ENCODE measurements at places on chromosomes 11 and 22.

DNA sequence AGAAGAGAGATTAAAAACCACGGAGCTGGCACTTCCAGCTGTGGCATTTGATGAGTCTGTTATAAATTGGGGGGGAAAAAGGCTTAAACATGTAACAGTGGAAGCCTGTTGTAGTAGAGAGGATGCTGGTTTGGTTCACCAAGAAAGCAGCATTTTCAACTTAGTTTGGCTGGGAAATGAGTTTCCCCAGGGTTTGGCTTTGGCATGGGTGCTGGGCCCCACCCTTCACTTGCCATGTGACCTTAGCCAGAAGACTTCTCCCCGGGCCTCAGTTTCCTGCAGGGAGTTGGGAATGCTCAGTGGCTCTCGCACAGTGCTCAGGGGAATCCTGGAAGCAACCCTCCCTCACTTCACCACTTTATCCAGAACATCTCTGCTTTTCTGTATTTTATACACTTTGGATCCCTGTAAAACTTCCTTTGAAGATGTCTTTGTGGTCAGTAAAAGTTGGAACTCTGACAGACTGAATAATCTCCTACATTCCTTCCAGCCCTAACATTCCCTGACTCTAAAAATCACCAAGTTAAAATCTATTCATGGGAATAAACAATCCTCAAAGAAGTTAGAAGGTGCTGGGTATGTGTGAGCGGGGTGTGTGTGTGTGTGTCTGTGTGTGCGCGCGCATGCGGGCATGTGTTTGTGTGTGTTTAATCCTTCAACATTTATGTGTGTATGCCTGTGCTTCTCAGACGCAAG lies 166.0 kb downstream of the TENM4 start:
- no peak for DNase-seq

- no peak for DNase-seq
Measured at GRCh38 chr11:90822996-90823395, 600.1 kb upstream of the CHORDC1 start.

- DNase-seq: peak; percentile 92
Measured at GRCh38 chr11:35082321-35083180, 56.4 kb upstream of the CD44 start.

- no peak for DNase-seq
Measured at GRCh38 chr22:24391836-24392217, 35.6 kb upstream of the ADORA2A start.

DNA sequence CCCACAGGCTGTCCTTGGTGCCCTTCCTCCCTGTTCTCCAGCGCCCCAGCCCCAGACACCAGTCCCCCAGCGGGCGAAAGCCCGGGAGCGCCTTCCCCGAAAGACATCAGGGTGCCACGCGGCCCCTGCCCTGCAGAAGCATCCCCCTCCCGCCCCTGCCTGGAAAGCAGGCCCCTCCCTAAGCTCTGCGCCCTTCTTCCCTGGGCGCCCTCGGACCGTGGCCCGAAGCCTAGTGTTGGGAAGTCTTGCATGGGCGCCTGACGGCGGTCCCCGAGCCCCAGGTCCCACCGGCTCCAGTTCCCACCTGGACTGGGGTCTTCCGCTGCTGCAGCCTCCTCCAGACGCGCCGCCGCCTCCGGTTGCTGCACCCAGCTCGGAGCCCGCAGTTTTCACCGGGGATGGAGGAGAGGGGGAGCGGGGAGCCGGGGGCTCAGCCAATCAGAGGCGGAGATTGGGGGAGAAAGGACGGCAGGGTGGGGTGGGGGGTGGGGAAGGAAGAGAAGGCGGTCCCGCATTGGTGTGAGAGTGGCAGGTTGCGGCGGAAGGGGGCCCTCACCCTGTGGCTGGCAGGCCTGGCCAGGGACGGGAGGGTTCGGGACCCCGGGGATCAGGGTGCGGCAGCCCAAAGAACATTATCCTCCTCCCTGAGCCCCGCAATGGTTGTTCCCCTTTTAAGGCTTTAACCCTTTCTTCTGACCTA lies at the start of gene THY1:
Gene THY1, minus strand, starts transcription at position 364 of the 700 bp plus-strand sequence. CDS start 2,267 bp downstream, outside the sequence.
- DNase-seq: peak; percentile 20

DNA sequence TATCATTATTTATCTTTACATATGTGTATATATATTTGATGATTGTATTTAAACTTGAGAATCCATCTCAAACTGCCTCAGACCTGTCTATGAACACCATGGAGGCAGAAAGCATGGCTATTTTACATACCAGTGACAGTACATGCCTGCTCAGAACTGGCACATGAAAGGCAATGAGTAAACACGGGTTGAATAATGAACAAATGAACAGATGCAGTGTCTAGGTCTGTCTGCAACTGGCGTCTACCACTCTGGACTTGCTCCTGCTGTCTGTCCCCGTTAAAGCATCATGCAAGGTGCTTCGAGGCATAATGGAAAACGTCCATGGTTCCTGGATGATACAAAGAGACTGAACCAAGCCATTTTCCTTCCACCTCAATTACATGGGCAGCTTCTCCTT lies 271.6 kb upstream of the NARS2 start:
- no peak for DNase-seq

GRCh38 chr11:128235426-128235825 lies 351.9 kb downstream of the ETS1 start:
- DNase-seq: no peak

GRCh38 chr11:27427183-27427980 lies 45.2 kb downstream of the LGR4 start:
- DNase-seq: peak; percentile 42

- no peak for DNase-seq
Measured at GRCh38 chr11:126514061-126514693, 158.7 kb downstream of the ST3GAL4 start.

DNA sequence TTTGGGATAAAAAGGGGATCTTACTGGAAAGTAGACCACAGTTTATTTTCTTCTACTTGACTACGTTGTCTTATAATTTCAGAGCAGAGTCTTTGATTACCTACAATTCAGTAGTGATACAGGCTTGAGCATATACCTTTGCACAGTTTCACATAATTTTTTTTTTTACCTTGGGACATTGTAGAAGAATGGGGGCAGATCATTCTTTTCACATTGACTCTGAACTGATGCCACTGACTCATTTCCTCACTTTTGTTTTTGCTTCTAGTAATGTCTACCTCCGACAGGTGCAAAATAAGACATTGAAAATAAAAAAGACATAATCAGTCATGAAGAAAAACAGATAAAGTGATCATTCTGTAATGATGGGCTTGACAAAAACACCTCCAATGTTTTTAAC lies 688.3 kb upstream of the CHORDC1 start:
- no peak for DNase-seq

- DNase-seq: no peak
Measured at GRCh38 chr11:116605543-116606459, 167.0 kb downstream of the BUD13 start.

- DNase-seq: no peak
Measured at GRCh38 chr22:45451972-45452371, 38.5 kb downstream of the RIBC2 start.

- DNase-seq: no peak
Measured at GRCh38 chr22:27310966-27311697, 490.4 kb downstream of the MN1 start.

GRCh38 chr11:12922980-12923507 lies 86.1 kb upstream of the RASSF10 start:
- DNase-seq: no peak

DNA sequence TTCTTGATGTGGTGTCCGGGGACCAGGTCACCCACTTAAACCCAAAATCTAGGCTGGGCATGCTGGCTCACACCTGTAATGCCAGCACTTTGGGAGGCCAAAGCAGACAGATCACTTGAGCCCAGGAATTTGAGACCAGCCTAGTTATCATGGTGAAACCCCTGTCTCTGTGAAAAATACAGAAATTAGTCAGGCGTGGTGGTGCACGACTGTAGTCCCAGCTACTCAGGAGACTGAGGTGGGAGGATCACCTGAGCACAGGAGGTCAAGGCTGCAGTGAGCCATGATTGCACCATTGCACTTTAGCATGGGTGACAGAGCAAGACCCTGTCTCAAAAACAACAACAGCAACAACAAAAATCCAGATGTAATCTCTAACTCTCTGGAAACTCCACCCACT lies 30.3 kb upstream of the FJX1 start:
- no peak for DNase-seq

- DNase-seq: peak; percentile 49
Measured at GRCh38 chr11:104772806-104773241, 125.4 kb downstream of the CASP12 start.

GRCh38 chr11:7611411-7611810 lies 61.9 kb downstream of the CYB5R2 start:
- no peak for DNase-seq

DNA sequence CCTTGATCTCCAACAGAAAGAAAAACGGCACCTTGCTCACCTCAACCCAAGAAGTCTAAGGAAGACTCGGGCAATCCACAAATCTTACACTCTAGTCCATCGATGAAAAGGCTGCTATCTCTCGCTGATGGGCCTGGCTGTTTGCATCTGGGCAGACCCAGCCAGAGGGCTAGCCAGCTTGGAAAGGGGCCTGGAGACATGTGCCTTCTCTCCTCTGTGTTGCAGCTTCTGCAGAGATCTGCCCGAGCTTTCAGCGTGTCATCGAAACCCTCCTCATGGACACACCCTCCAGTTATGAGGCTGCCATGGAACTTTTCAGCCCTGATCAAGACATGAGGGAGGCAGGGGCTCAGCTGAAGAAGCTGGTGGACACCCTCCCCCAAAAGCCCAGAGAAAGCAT lies 3.2 kb downstream of the SCGB1A1 start:
- DNase-seq: no peak

DNA sequence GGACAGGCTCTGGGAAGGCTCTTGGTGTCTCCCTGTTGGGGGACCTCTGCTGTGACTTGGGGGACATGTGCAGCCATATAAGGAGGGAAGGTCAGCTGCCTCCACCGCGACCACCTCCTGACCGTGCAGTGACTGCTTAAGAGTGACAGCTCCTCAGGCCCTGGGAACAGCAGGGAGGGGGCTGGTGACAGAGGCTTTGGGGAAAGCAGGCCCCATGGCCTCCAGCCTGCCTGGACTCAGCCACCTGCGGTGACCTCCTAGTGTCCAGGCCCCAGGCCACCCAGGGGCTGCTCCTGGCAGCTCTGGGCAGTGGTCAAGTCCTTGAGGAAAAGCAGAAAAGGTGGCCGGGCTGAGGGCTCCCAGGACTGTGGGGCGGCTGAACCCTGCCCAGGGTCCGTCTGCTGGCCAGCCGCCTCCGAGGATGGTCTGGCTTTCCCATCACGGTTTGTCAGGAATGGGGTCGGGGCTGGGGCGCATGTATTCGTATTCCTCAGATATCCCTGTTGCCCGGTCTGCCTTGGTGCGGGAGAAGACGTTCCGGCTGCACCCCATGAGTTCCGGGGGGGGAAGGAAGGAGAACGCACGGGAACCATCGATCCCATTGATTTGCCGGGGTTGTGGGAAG lies 96.8 kb downstream of the WNT7B start:
- DNase-seq: no peak

GRCh38 chr11:48216510-48216909 lies at the start of gene OR4B1:
Gene OR4B1, plus strand, starts transcription at chr11:48216810. Its CDS starts 0 bp downstream, at chr11:48216810.
- DNase-seq: no peak

GRCh38 chr11:42251984-42252383 lies 792.5 kb upstream of the LRRC4C start:
- no peak for DNase-seq

DNA sequence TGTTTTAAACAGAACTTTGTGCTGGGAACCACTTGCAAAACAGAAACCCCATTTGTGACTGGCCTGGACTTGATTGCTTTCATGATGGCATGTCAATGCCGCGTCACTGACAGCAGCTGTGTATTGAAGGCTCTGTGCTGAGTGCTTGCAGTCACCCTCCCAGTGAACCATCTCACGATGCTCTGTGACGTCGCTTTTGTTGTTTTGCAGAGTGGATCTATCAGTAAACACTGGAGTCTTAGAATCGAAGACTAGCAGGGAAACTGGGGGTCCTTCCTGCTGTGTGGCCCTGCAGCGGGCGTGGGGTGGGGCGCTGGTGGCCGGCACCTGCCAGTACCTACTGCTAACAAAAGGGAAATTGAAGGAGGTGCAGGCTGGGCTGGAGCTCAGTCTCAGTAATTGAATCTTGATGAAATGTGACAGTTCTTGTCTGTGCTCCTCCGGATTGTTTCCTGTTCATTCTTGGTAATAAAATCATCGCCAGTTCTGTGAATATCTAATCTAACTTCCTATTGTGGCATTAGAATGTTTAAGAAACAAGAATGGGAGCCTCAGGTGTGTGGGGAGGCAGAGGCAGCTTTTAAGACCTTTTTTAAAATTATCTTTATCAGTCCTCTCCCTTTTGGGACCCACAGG lies 50.5 kb upstream of the PARVG start:
- DNase-seq: no peak

DNA sequence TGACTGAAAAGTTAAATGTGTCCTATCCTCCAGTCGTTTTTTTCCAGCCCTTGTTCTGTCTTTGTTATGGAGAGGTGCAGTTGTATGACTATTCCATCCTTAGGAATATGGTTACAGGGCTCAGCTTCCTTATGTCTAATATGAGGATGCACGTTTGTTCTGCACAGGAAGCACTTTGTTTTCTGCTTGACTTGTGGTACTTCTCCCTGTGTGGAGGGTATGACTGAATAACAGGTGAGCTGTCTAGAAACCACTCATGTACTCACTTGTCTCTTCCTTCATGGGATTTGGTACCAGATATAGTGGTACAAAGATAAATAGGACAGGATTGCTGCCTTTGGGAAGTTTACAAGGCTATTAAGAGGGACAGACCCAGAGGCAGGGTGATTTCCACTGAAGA lies 17.4 kb downstream of the CABIN1 start:
- no peak for DNase-seq

- DNase-seq: no peak
Measured at GRCh38 chr11:94147433-94147845, 18.8 kb downstream of the PANX1 start.

DNA sequence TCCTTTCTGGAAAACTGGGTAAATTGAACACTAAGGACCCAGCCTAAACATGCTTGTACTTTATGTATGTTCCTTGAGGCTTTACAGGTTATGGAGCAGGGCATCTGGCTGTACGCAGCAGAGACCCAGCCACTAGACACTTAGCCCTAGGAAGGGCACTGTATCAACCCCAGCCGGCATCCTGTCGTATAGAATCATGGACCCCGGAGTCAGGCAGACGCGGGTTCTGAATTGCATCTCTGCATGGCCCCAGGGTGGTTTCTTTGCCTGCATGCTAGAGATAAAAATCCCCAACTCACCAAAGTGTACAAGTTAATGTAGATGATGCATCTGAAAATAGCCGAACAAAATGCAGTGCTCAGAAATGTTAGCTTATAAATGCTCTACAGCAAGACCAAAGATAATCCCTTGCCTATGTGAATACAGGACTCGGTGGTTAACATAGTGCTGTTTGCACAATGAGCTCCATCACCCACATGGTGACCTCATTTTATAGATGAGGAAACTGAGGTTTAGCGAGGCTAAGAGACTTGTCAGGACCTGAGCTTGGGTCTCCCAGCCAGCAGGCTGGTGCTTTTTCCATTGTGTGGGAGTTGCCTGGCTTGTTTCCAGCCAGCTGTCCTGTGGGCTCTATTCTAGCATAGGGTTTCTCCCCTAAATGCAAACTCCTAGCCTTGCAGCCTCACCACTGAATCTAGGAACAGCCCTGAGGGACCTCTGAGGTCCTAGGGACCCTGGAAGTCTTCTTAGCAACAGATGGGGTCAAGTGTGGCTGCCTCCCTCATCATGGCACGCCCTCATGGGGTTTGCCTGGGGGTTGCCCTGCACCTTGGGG lies 7.3 kb downstream of the CD6 start:
- DNase-seq: no peak

Measured in HS-27A (cell line).